ENCODE measurements at places on chromosomes 4 and X.

DNA sequence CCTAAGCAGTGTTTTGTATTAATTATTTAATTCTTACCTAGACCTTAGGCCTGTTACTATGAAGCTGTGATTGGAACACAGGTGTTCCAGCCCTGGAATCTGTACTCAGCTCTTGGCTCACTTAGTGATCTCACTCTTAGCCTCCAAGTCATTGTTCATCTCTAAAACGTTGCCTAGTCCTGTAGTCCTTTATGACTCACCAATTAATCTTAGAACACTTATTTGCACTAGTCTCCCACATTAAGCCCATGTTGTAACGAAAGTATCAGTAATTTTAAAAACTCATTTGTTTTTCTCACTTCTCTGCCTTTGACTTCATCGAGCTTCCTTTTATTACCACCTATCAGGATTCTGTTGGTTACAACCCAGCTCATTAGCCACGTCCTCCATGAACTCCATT, 1224.7 kb upstream of the TENM3 start:
- no peak for DNase-seq

GRCh38 chr4:1057403-1057745, 45.9 kb downstream of the FGFRL1 start:
- no peak for DNase-seq

DNA sequence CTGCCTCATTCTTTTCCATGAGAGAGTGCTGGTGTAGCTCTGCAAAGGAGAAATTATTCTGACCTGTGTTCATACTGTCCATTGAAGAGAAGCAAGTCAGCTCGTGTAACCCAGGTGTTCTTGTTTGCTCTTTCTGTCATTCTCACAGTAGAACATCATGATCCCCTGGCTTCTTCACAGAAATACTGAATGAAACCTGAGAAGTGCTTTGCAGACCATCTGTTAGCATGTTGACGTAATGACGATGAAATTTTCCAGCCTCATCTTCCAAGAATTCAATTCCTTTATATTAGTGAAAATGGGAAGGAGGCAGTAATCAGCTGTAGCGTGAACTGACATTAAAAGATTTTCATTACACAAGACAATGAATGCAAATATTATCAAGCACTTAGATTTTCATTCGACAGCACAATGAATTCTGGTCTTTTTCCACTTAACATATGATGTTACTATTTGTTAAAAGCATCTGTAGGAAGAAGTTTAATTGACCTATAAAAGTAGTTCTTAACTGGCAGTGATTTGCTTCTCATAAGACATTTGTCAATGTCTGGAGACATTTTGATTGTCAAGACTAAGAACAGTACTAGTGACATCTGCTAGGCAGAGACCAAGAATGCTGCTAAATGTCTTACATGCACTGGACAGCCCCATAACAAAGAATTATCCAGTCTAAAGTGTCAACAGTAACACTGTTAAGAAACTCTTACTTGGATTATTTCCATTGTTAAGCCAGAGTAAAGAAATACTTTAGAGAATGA, 246.3 kb downstream of the BANK1 start:
- DNase-seq, result no peak

GRCh38 chr4:52051213-52051614, at the start of gene SPATA18:
Gene SPATA18 (plus strand): TSS chr4:52051304. CDS start chr4:52051705, 401 bp downstream.
- DNase-seq, result no peak

DNA sequence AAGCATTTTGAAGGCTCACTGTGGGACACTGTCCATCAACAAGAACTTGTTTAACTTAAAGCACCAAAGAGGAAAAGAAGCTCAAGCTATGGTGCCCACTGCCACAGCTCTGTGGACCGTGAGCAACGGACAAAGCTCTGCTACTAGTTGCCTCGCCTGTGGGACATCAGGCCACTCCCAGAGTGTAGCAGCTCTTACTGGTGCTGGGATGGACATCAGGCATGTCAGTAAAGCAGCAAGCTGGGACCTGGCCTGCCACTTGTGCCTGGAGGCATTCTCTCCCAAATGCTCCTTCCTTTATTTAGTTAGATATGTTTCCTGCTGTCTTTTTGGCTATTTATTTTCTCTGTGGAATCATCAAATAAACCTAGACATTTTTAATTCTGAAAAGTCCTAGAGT, 46.7 kb downstream of the TMEM154 start:
- no peak for DNase-seq

DNA sequence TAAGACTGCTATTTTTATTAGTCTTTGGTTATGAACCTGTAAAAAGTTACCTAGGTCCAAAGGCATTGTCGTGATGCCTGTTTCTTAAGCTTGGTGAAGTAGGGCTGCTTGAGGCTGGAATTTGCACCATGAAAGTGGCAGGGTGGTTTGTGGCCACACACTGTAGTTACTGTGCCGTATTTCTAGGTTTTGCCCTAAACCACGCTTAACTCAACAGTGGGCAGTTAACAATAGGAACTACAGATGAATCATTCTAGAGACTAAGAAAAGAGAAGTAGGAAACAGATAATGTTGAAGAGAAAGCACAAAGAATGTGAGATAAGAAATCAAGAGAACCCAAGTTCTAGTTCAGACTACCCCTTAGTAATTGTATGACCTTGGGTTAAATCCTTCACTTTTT, 11.5 kb downstream of the ETNPPL start:
- no peak for DNase-seq

- DNase-seq, result no peak
Observed at GRCh38 chr4:86366920-86367319, 7.1 kb upstream of the MAPK10 start.

DNA sequence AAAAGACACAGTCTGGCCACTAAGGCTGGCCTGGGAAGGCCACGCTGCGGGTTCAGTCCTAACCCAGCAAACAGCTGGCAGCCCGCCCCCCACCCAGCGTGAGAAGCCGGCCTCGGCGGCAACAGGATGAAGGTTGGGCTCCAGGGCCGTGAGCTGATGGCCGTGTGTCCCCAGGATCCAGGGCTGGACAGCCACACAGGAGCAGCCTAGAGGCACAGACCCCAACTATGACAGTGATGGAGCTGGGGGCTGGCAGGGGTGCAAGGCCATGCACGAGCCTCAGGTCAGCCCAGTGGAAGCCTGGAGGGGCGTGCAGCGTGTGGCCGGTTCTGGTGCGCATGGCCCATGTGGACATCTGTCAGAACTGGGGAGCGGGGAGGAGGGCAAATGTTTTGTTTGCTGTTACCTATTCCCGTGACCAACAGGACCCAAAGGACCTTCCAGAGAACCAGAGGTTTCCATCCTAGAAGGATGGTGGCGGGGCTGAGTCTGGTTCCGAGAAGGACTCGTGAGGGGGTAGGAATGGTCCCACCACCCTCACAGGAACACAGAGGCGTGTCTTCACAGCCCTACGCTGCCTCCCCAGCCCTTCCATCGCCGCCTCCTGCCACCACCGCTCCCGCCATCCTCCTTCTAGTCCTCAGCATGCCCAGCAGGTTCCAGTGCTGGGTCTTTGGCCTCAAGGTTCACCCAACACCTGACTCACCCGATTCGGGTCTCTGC, 46.5 kb downstream of the ZFYVE28 start:
- no peak for DNase-seq

DNA sequence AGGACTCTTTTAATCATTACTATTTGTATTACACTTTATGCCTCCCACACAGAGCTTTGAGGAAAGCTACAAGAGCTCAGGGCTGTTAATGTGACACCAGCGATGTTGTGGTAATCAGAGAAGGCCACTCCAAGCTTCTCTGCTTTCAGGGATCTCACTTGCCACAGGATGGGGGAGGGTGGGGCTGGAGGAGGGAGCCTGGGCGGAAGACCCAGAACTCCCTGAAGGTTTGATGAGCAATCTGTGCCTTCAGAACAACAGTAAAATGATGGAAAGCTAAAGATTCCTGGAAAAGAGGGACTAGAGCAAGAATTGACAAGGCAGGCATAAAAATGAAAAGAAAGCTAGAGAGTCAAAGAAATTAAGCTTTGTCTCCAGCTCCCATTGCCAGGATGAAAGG, 75.6 kb downstream of the MAML3 start:
- no peak for DNase-seq

- DNase-seq, result no peak
Observed at GRCh38 chr4:73593631-73594241, 26.5 kb downstream of the RASSF6 start.

DNA sequence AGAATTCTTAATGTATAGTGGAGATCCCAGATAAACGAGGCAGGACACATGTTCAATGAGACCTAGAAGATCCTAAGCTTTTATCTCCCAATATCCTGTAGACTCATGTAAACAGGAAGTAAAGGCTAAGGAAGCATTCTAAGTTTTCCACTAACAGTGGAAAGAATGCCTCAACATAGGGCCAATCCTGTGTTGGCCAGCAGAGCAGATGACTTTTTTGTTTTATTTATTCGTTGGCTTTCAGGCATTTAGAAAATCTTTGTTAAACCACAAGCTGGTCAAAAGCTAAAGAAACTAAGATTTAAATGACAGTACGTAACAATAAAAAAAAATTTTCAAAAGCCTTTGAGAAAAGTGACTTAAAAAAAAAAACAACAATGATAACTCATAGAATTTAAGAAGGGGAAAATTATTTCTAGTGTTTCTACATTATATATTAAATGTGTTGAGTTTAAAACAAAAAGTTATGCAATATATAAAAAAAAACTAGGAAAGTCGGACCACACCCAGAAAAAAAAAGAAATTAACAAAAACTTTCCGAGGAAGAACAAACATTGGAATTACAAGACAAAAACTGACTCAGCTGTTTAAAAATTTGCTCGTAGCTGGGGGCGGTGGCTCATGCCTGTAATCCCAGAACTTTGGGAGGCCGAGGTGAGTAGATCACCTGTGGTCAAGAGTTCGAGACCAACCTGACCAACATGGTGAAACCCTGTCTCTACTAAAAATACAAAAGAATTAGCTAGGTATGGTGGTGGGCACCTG, 759.3 kb downstream of the FSTL5 start:
- DNase-seq, result no peak

DNA sequence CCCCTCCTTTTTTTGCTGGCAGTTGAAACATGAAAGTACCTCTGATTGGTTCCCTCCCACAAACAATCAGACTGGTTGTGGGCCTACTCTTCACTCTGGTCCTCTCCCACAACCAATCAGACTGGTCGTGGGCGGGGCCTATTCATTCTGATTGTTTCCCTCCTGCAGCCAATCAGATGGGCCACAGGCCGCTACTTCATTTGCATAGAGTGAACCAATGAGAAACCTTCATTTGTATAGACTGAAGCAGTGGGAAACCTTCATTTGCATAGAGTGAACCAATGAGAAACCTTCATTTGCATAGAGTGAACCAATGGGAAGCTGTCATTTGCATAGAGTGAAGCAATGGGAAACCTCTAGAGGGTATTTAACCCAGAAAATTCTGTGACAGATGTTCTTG, 55.2 kb downstream of the TRMT44 start:
- DNase-seq, result no peak

- no peak for DNase-seq
Observed at GRCh38 chrX:153874085-153874365, 11.9 kb downstream of the L1CAM start.

DNA sequence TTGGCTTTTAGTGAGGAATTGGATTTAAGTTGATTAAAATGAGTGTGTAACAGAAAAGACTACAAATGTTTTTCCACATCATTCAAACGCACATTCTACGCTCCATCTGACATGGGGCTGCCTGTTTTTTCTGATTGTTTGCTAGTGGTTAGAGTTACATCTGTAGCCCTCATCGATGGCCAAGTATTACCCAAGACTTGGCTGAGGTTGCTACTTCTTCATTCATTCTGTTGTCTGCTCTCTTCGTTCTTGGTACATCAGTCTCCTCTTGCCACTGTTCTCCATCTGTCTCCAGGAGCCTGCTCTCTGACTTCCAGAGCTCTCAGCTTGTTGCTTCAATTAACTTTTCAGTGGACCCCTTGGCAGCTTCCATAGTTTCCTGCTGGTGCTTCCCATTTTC, 1844.6 kb upstream of the TENM3 start:
- no peak for DNase-seq

GRCh38 chrX:47080215-47080914, 2.1 kb downstream of the RGN start:
- no peak for DNase-seq

DNA sequence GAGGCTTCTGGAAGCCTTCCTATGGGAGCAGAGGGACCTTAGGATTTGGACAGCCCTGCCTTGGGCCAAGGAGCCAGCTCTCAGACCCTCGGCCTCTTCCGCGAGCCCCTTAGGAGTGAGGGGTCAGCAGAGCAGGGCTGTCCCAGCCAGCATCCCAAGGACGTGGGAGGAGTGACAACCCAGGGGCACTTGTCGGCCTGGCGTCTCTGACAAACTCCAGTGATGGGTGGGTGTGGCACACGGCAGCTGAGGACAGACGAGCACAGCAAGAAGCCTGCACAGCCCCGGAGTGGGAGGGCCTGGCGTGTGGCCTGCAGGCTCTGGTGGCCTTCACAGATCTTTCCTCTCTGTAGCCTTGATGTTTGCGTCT, 11.6 kb upstream of the TNIP2 start:
- no peak for DNase-seq

DNA sequence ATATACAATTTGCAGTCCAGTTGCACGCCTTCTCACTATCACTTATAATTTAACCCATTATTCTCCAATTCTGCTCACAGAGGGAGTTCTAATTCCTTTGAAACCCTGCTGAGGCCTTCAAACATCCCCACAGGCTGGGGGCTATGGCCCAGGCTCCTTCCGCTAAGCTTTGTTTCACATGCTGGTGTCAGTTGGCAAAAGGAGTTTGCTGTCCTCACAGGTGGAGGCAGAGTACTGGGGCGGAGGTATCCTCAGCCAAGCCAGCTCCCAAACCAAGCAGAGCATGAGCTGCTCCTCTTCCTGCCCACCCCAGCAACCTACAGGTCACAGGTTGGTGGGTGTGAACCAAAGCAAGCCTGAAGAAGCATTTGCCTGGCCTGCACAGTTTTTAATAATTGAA, 21.5 kb downstream of the BTC start:
- no peak for DNase-seq

DNA sequence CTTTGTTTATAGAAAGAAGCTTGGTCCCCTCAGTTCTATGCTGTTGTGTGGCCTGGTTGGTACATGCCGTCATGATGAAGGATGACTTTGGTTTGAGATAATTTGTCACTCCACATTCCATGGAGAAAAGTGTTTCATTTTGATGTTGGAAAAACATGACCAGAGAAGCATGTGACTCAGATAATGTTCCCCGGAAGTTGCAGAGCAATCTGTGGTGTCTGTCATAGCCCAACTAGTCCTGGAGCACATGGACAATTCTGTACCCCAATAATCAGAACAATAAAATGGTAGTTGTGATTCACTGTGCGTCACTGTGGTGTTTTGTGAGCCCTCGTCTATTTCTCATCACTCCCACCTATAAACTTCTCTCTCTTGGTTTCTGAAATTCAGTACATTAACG, 85.1 kb downstream of the PDK3 start:
- DNase-seq, result no peak

- DNase-seq, result no peak
Observed at GRCh38 chr4:158186815-158187214, 14.0 kb upstream of the GASK1B start.

- no peak for DNase-seq
Observed at GRCh38 chrX:23048806-23049573, 49.2 kb downstream of the DDX53 start.

- DNase-seq, result no peak
Observed at GRCh38 chr4:116387937-116388474, 697.4 kb downstream of the TRAM1L1 start.

- no peak for DNase-seq
Observed at GRCh38 chrX:124902953-124903352, 416.7 kb upstream of the TEX13C start.

All from activated naive CD4-positive, alpha-beta T cell treated with Interleukin-2 at 50 U/mL for 16 hours (primary cell).